ENCODE measurements at places on chromosomes 12 and 14. TPM values are rescaled to one million over a fixed set of nuclear protein-coding genes. Genes with fewer than 3 reads are reported as not detected.

The EFS gene
- total RNA-seq: 10.8 TPM

The LRP1 gene
- 241 TPM for total RNA-seq

The SYCP3 gene
- 0.32 TPM for total RNA-seq

The GOLT1B gene
- 32.1 TPM for total RNA-seq

The TSPAN8 gene
- total RNA-seq: 345 TPM

The KTN1 gene
- total RNA-seq: 114 TPM

The GPX2 gene
- total RNA-seq: 617 TPM

The PLEKHG7 gene
- 0.29 TPM for total RNA-seq

Measured in mucosa of gallbladder (tissue), 1 donor.